ENCODE measurements at places on chromosomes 3 and 15. TPM values are rescaled to one million over a fixed set of nuclear protein-coding genes. Genes with fewer than 3 reads are reported as not detected.

GRCh38 chr3:176120507-176120906 lies 1076.8 kb downstream of the TBL1XR1 start:
- no peak for DNase-seq

The SCAANT1 gene
- not detected for total RNA-seq

The SLC2A2 gene
- 0.03 TPM for total RNA-seq

The ARGFX gene
- not detected for total RNA-seq

DNA sequence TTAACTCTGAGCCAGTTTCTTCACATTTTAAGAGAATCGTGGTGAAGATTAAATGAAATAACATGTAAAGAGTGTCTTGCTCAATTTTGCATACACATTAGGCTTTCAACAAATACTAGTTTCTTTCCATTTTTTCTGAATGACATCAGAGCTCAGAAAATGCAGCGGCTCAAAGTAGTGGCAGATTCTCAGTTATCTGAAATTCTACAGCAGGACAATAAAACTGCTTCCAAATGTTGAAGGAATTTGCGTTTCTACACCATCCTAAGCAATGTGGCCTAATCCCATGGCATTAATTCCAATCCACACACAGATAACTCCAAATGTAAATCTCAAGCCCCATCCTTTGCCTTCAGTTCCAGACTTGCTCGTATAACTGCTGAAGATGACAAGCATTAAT lies 115.8 kb downstream of the PLCH1 start:
- DNase-seq = no peak

- no peak for DNase-seq
These were observed 51.0 kb upstream of the RAP2B start for GRCh38 chr3:153111016-153111415.

Data from MG63 (cell line).